ENCODE measurements at places on chromosomes 5 and 9.

DNA sequence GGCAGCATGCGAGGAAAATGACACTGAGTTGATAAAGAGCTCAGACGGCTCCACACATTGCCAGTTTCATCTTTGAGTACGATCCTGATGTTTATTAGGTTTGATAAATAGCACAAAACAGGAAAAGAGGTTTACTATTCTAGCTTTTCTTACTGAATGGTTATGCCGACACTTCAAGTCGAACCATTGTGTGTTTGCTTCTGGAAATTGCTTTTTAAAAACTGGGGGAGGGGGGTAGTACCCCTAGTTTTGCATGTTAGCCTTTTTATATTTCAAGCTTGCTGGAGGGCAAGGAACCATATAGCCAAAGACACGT, 5.2 kb downstream of the PTCH1 start:
- DNase-seq, result no peak

GRCh38 chr9:5721279-5722087, 92.6 kb downstream of the RIC1 start:
- no peak for DNase-seq

GRCh38 chr5:310941-311434, 10.5 kb upstream of the AHRR start:
- no peak for DNase-seq

DNA sequence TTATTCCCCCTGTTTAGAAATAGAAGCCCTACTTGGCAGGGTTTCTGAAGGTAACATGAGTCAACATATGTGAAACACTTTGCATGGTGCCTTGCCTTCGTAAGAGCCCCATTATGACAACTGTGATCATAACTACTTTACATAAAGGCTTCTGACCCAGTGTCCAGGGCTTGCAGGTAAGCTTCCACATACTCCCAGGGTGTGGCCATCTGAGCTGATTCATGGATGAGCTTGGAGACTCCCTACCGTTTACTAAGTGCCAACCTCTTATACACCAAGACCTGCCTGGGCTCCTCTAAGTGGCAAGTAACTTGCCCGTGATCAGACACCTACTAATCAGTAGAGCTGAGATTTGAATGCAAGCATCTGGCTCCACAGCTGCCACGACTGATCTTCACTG, 62.8 kb upstream of the C5orf58 start:
- DNase-seq, result no peak

DNA sequence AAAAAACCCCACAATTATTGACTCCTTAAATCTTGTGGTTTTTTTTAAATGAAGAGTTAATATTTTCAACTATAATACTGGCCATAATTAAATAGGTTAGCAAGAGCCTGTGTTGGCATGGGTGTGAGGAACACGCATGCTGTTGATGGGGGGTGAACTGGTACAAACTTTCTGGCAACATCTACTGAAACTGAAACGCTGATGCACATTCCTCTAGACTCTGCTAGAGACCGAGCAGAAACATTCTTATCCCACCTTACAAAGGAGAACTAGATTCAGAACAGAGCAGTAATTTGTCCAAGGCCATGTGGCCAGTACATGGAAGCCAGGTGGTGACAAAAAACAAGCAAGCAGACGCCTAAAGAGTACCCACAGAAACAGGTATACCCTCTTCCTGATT, 2.4 kb downstream of the BICD2 start:
- no peak for DNase-seq

DNA sequence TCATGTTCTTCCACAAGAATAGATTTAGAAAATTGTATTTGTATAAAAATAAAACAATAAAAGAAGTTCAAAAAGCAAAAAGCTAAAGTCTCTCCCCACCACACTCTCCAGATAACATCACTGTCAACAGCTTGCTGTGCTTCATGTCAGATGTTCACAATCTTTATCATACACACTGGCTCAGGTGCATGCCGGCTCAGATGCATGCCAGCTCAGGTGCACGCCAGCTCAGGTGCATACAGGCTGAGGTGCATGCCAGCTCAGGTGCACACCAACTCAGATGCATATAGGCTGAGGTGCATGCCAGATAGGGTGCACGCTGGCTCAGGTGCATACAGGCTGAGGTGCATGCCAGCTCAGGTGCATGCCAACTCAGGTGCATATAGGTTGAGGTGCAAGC, 26.5 kb downstream of the SEMA4D start:
- DNase-seq, result no peak

DNA sequence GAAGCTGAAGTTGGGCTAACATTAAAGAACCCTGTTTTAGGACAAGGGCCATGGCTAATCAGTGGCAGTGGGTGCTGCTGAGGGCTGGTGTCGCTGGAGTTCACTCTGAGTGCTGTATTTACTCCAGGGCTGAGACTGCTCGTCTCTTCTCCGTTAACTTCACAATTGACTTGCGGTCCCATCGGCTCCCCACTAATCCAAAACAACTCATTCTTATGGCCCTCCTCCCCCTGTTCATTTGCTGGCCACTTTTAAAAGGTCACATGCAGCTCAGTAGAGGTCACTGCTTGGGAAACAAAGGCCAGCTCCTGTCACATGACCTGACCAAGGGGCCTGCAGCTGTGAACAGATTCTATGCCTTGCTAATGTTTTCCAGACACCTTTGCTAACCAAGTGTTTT, 38.4 kb downstream of the PTCH1 start:
- DNase-seq, result no peak

DNA sequence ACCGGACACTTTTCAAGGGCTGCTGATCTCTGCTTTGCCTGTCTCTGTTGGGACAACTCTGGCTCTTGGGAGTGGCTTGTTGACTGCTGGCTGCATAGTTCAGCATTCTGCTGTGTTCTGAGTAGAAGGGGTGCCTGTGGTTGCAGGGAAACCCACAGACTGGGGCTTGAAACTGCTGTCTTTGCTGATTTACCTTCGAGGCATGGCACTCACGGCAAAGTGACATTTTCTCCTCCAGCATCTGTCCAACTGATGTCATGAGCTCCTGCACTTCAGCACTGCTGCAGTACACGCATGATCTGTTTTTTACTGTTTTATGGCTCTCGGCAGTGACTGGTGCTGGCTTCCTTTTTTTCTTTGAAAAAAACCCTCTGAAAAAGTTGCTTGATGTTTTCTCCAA, 69.2 kb downstream of the SPATA31D1 start:
- no peak for DNase-seq

GRCh38 chr9:115213818-115214334, 95.9 kb upstream of the TNC start:
- DNase-seq, result no peak

DNA sequence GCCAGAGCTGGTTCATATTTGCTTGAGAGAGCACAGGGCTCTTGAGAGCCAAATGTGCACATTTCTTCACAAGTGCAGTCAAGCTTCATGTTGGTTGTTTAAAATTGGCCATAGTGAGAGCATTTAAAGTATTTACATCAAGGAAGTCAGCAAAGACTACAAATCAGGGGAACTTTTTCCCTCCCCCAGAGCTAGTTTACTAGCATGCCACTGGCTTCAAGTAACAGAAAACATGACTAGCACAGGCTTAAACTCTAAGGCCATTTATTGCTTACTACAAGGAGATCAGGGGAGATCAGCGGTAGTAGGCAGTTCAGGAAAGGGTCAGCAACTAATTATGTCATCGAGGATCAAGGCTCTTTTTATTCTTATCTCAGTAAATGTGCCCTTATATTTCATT, 11.0 kb upstream of the CCDC171 start:
- no peak for DNase-seq

DNA sequence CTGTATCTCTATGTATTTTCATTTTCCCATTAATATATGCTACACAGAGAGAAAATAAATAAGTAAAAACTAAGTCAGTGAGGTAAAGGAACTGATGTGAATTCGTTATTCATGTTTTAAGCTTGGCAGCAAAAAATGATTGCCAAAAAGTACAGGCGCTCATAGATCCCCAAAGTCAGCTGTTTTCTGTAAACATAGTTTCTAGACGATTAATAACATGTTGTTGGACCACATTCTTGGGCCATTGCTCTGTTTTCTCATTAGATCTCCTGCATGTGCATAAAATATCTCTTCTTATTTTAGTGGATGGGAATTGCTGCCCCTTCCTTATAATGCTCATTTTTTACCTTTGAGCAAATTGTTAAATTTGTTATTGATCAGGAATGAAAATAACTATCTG, 215.2 kb downstream of the TLE1 start:
- DNase-seq, result no peak

DNA sequence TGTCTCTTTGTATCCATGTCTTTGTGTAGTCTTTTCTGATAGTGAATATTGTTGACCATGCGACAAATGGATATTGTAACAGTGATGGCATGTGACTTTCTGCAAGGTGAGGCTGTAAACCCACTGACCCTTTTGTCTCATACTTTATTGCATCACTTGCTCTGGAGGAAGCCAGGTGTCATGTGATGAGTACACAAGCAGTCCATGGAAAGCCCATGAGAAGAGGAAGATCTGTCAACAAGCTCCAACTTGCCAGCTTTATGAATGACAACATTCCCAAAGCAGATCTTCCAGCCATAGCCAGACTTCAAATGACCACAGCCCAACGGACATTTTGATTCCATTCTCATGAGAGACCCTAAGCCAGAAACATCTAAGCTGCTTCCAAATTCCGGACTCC, 450.1 kb upstream of the ACTBL2 start:
- no peak for DNase-seq

- no peak for DNase-seq
These were observed 110.0 kb upstream of the TUT7 start for GRCh38 chr9:86464242-86464641.

DNA sequence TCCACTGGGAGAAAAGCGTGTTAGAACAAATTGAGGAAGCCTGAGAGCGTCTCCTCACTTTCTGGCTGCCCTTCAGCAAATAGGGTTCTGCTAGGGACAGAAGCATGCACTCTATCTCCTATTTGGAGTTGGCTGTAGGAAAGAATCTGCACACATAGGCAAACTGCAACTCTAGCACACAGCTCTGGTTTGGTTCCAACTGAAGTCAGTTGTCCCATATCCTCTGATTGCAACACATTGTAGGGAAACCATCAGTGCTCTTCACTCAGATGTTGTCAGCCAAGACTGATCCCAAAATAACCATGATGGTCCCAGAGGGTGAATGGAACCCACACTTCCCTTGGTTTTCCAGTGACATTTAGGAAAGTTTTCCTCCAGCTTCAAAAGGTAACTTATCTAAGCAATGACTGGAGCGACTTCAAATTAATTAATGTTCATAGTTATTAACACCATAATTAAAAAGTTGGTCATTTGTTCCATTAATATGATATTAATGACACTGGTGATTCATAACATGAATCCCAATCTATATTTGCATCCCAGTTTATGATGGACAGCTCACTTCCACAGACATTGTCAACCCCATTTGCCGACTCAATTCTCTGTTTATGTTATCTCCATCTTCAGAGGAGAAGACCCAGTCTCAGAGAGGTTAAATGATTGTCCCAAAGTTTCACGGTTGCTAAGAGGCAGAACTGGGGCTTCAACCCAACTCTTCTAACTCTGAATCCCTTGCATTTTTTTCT, 136.7 kb upstream of the ZNF462 start:
- no peak for DNase-seq

GRCh38 chr5:31366941-31367340, 165.0 kb downstream of the DROSHA start:
- DNase-seq, result no peak

GRCh38 chr5:181114284-181114843, 16.6 kb downstream of the OR2V1 start:
- DNase-seq, result no peak

DNA sequence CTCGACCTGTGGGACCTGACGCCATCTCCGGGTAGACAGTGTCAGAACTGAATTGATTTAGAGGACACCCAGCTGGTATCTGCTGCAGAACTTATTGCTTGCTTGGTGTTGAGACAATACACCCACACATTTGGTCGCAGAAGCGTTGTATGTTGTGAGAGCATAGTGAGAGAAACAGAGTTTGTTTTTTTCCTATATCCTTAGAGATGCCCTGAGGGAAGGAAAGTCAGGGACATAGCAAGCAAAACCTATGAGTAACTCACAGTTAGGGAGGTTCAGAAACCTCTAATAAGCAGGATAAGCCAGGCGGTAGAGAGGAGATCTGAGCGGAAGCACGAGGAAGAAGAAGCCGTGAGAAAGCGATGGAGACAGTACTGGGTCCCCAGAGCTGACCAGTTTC, 59.8 kb downstream of the PTCD2 start:
- no peak for DNase-seq

GRCh38 chr5:142777850-142778249, 7.7 kb downstream of the ARHGAP26 start:
- no peak for DNase-seq

DNA sequence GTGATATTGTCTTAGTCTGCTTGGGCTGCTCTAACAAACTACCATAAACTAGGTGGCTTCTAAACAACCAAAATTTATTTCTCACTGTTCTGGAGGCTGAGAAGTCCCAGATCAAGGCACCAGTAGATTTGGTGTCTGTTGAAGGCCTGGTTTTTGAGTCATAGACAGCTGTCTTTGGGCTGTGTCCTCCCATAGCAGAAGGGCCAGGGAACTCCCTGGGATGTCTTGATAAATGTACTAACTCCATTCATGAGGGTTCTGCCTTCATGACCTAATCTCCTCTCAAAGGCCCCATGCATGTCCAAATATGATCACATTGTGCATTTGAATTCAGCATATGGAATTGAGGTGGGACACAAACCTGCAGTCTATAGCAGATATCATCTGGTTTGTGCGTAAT, 121.2 kb downstream of the CHSY3 start:
- DNase-seq, result no peak

DNA sequence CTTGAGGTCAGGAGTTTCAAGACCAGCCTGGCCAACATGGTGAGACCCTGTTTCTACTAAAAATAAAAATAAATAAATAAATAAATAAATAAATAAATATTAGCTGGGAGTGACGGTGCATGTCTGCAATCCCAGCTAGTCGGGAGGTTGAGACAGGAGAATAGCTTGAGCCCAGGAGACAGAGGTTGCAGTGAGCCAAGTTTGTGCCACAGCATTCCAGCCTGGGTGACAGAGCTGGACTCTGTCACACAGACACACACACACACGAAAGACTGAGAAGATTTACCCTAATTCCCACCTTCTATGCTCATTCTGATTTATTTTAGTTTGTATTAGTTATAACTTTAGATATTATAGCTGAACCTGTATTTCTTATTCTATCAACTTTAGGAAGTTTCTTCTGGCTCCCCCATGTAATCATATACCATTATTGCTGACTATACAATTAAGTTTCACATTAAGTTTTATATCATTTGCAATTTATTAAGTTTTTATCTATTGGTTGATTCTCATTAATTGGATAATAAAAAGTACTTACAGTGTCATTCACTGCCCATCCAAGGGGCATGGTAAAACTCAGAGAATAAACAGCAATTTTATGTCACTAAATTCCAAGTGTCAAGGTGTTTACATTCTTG, 20.8 kb downstream of the ABHD17B start:
- DNase-seq, result no peak

- no peak for DNase-seq
These were observed 9.7 kb downstream of the GALNT10 start for GRCh38 chr5:154200221-154200620.

- DNase-seq, result no peak
These were observed 72.4 kb upstream of the OLFM1 start for GRCh38 chr9:135015096-135015495.

- no peak for DNase-seq
These were observed 1090.4 kb downstream of the PTPRD start for GRCh38 chr9:9522406-9522805.

GRCh38 chr5:142152384-142152732, 43.8 kb downstream of the NDFIP1 start:
- DNase-seq, result no peak
